ENCODE measurements at places on chromosomes 4 and X. TPM values are rescaled to one million over a fixed set of nuclear protein-coding genes. Genes with fewer than 3 reads are reported as not detected.

DNA sequence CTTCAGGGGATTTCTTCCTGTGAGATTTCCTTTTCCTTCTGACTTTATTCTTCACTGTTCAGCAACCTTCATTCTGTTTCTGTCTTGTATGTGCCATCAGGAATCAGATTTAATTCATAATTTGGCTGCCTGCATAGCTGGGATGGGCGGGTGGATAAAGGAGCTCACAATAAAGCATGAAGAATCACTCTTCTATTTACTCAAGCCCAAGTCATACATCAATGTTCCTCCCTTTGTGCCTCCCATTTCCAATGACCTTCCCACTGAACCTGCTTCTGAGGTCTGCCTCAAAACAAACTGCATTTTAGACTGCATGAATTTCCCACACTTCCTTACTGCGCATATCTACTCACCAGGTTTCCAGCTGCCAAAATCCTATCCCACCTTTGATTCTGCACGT is 14.0 kb downstream of the PDGFC start:
- DNase-seq: no peak

GRCh38 chr4:115424852-115425251 is 311.4 kb upstream of the NDST4 start:
- DNase-seq: no peak

DNA sequence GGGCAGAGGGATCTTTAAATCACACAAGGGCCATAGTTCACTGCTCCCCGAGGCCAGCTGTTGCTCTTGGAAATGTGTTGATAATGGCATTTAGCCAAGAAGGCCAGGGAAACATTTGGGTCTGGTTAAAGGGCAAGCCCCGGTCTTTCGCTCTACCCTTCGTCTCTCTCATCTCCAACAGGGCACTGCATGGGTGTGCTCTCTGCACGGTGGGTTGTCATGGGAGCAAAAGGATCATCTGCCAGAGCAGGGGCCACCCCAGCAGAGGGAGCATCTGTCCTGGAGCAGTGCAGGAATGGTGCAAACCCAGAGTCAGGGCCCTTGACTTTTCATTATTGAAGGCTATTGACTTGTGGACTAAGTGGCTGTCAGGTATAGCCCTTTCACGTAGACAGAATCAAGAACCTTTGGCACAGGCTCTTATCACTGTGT is 22.7 kb upstream of the PGRMC2 start:
- DNase-seq: no peak

- DNase-seq: no peak
Measured at GRCh38 chr4:93289831-93290230, 538.7 kb upstream of the ATOH1 start.

DNA sequence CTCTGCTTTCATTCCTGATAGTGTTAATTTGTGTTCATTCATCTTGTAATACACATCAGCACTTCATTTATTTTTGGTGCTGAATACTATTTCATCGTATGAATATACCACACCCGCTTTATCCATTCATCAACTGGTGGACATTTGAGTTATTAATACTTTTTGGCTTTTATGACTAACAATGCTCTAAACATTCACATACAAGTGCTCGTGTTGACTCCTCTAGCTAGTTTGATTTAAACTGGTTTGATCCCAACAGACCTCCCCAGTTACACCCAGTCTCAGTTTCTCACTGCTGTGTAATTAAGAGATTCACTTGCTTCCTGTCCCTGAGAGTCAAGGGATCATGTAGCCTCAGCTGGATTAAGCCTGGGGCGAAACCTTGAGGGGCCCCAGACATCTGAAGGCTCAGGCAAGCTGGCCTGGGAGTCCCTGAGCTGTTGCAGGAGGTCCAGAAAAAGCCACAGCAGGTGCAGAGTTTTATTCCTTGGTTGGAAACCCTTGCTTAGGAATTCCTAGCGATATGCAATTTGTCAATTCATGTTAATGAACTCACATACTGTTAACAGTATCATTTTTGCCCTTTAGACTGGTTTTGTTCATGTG is 52.8 kb upstream of the CLDN24 start:
- no peak for DNase-seq

GRCh38 chrX:46686003-46686645 is 72.8 kb downstream of the SLC9A7 start:
- DNase-seq: peak; percentile 57

GRCh38 chrX:43618366-43619205 is 37.5 kb upstream of the MAOA start:
- no peak for DNase-seq

GRCh38 chr4:10554121-10554520 is 96.9 kb upstream of the ZNF518B start:
- no peak for DNase-seq

DNA sequence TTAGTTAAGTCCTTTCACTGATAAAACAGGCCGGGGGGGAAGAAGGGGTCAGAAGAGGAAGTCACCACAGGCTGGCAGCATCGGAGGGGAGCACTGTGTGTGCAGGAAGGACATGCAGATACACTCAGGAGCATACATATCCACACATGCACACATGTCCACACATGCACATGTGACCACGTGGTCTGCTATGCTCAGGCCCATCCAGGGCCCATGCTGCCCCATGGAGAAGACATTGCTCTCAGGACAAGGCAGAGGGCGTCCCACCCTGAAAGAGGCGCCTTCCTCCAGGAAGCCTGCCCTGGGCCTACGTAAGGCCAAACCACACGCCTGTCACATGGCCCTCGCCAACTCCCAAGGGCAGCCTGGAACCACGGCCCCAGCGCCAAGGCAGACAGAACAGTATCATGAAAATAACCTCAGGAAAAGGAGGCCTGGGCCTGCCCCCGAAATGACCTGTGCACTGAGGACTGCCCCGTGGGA is 15.8 kb downstream of the WDR1 start:
- DNase-seq: peak; percentile 26

- no peak for DNase-seq
Measured at GRCh38 chr4:145732001-145732815, 52.3 kb downstream of the C4orf51 start.

GRCh38 chr4:53557669-53558064 is 33.6 kb downstream of the LNX1 start:
- DNase-seq: no peak

DNA sequence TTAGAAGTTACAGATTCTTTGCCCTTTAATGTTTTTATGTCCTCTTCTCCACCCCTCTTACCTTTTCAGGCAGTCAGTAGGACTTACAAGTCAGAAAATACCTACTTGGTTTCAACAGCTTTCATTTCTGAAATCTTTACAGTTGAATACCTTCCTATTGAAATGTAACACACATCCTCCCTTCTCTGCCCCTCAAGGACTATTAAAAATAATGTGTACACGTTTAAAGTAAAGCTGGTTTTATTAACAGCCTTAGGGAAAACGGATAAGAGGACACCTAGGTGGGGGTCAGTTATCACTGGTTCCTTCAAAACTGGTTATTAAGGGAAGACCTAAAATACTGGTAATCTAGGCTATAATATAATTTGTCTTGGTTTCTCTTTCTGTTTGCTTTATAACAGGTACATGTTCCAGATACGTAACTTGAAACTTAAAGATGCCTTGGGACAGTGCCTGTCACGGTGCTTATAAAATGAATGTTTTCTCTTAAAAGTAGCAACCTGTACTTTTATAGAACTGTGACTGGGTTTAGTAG is 1.8 kb downstream of the CCSER1 start:
- peak; percentile 66 for DNase-seq

DNA sequence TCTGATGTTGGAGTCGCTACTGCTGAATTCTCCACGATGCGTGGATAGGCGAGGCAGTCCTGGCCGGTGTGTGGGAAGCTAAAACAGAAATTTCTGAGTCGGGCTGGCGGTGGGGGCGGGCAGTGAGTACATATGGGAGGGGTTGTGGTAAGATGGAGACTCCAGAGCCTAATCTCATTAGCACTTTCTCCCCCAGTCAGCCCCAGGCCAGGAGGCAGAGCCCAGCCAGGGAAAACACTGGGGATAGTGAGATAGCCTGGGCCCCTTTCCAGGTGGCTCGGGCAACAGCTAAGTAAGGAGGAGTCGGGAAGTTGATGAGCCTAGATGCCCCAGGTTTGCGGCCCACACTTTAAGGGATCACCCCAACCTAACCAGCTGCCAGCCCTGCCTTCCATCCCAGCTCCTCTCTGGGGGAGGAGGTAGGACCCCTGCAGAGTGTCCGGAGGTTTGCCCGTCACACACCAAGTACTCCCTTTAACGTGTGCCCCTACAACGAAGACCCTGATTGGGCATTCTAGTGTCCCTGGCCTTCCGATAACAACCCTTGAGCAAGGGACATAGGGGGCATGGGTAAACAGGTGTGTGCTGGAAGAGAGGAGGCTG is 2.4 kb upstream of the LOC101059915 start:
- DNase-seq: no peak

GRCh38 chrX:53526999-53527398 is 92.8 kb upstream of the HSD17B10 start:
- no peak for DNase-seq

GRCh38 chr4:119025916-119026661 is 109.5 kb upstream of the MYOZ2 start:
- no peak for DNase-seq

DNA sequence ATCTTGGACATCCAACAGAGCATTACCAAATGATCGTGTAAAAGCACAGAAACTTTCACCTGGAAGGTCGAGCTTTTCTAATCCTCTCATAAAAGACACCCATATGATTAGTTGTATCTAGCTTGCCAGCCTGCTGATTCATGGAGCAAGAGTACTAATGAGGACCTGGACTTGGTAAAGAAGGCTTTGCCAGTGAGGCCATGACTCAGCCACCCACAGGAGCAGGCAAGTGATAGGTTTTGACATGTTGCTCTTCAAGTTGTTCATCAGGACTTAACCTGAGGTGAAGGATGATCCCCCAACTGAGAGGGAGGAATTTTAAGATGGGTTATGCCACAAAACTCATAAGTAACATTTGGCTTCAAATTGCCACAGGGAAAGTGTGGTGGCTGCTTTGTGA is 24.7 kb upstream of the EPGN start:
- no peak for DNase-seq

The TCEAL5 gene
- total RNA-seq: not detected

The RTL3 gene
- not detected for total RNA-seq

The CLNK gene
- total RNA-seq: 0.49 TPM

The P2RY8 gene
- 142 TPM for total RNA-seq

The WFS1 gene
- total RNA-seq: 7.2 TPM

The NEUROG2 gene
- not detected for total RNA-seq

The CTAG1A gene
- total RNA-seq: not detected

The RAB39B gene
- total RNA-seq: 8.8 TPM
